ENCODE measurements at places on chromosomes 6 and 20.

- DNase-seq, result no peak
Observed at GRCh38 chr20:32528905-32529670, 56.0 kb downstream of the NOL4L start.

DNA sequence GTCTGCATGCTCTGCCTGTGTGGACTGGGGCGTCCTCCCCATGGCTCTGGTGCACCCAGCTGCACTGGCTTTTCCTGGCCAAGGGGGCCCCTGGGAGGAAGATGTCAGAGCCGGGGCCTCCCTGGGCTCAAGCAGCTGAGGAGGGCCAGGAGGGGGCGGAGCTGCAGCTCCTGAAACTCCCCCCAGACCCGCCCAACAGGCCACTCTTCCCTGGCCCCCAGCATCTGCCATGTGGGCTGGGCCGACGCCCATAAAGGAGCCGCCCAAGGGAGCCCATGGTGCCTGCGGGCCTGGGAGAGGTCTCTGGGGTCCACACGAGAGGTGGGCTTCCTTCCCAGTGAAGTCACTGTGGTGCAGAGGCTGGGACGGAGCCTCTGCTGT lies 4.0 kb downstream of the RBBP8NL start:
- DNase-seq, result no peak

GRCh38 chr6:158475344-158476302 lies 84.3 kb upstream of the TMEM181 start:
- DNase-seq, result peak; percentile 16

GRCh38 chr6:132466952-132467351 lies 46.0 kb downstream of the STX7 start:
- DNase-seq, result no peak

- DNase-seq, result no peak
Observed at GRCh38 chr20:62141397-62142251, 1.6 kb downstream of the PSMA7 start.

DNA sequence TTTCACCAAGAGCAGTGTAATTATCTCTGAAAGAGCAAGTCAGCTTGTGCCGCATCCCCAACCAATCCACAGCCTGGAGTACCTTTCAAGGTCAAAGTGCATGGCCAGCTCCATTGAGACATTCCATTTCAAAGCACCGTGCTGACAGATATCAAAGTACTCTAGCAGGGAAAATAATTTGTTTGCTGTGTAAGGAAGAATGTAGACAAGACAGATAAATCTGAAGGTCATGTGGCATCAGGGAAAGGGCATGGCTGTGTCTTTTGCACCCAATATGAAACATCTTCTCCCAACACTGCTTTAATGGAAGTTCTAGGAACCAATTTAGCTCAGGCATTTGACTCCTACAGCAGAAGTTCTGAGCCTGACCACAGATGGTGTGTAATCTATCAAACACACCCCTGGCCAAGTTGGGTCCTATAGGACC lies 242.7 kb upstream of the TAB2 start:
- DNase-seq, result no peak

DNA sequence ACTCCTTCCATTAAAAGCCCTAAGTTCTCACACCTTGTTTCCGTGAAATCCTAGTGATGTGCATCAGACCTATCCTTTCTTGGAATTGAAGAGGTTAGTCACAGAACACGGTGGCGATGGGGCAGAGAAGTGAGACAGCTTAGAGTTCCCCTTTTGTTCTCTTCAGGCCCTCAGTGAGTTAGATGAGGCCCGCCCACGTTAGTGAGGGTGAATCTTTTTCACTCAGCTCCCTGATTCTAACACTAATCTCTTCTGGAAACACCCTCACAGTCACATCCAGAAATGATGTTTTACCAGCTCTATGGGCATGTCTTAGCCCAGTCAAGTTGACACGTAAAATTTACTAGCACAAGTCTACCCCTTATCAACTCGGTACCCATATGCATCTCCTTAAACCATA lies 172.7 kb upstream of the NOX3 start:
- DNase-seq, result no peak

GRCh38 chr20:25259788-25260254 lies 11.9 kb downstream of the PYGB start:
- no peak for DNase-seq

GRCh38 chr20:57474205-57474604 lies 50.7 kb downstream of the CTCFL start:
- DNase-seq, result no peak

GRCh38 chr6:64776359-64776758 lies 930.7 kb downstream of the EYS start:
- DNase-seq, result no peak

DNA sequence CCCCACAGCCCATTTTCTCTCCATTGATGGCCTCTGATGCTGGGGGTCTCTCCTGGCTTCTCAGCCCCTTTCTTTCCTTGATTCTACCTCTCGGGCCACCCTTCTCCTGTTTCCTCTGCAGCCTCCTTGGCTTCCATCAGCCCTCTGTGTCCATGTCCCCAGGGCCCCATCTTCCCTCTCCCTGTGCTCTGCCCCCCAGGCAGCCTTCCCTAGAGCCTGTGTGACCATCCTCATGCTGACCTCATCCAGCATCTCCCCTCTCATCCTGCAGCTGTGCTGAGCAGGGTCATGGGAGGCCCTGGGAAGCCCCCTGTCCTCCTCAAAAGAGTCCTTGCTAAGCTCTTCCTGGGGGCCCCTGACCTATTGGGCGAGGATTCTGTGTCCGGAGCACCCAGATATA lies 73.4 kb upstream of the NNAT start:
- no peak for DNase-seq
